ENCODE measurements at places on chromosomes 3 and 15. TPM values are rescaled to one million over a fixed set of nuclear protein-coding genes. Genes with fewer than 3 reads are reported as not detected.

DNA sequence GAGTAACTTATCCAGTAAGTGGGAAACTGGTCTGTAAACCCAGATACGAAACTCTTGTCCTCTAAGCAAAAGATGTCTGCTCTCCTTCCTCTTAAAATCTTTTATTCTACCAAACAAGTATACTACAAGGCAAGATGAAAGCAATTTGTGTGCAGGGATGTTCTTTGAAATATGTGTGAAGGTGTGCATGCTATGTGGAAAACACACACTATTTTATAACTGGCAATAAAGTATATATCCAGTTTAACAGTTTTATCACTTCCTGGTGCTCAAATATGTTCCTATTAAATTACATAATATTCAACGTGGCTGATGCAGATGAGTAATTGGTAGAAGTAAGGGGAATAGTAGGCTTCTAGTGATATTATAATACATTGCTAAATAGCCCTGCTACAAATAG lies 566.5 kb downstream of the ROBO2 start:
- no peaks in the 10 kb centered on the region for H3K36me3 ChIP-seq
- H3K4me3 ChIP-seq = no peak overlapping the region
- DNase-seq = no peak
- peaks cover 11% of the 10 kb centered on the region for H3K4me1 ChIP-seq
- no peaks in the 10 kb centered on the region for H3K27me3 ChIP-seq
- no peak overlapping the region for H3K27ac ChIP-seq

DNA sequence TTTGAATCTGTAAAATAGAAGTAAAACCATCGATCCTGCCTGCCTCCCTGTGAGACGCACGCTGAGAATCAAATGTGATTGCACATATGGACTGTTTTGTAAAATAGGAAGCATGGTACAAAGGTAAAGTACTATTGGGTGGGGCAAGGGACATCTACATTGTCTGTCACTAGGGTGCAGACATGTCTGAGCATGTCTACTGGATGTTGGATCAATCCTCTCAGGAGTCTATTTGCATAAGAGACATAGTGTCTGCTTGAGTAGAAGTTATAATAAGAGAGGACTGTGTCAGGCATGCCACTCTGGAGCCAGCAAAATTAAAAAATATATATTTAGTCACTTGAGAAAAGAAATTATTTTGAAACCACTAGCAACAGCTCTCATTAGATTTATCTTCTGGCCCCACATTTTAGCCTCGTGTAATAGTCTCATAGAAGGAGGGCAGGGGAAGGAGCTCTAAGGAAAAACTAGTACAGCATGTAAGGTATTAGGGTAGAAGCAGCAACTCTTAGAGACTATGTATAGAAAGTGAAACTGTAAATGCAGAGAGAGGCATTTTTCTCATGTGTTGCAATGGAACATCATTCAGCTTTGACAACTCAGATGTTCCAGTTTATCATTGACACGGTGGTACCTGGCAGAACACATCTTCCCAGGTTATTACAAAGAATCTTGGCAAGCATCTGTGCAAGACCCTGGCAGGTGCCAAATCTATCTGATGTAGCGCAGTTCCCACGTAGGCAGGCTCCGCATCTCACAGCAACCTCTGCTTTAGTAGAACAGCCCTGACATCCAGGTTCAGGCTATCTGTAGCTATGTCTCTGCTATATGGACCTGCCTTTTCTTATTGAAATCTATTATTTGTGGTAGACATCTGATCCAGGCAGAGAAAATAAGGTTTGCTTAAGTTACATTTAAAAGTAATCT lies 85.2 kb upstream of the CHL1 start:
- DNase-seq = no peak
- no peak overlapping the region for H3K4me3 ChIP-seq
- no peaks in the 10 kb centered on the region for H3K36me3 ChIP-seq
- H3K4me1 ChIP-seq = no peaks in the 10 kb centered on the region
- H3K27ac ChIP-seq = no peak overlapping the region
- no peaks in the 10 kb centered on the region for H3K27me3 ChIP-seq

- H3K4me3 ChIP-seq = no peak overlapping the region
- DNase-seq = no peak
- H3K36me3 ChIP-seq = peaks cover 49% of the 10 kb centered on the region
- H3K27me3 ChIP-seq = no peaks in the 10 kb centered on the region
- no peak overlapping the region for H3K27ac ChIP-seq
These were observed 21.9 kb downstream of the MKRN2 start for GRCh38 chr3:12578742-12579141.

DNA sequence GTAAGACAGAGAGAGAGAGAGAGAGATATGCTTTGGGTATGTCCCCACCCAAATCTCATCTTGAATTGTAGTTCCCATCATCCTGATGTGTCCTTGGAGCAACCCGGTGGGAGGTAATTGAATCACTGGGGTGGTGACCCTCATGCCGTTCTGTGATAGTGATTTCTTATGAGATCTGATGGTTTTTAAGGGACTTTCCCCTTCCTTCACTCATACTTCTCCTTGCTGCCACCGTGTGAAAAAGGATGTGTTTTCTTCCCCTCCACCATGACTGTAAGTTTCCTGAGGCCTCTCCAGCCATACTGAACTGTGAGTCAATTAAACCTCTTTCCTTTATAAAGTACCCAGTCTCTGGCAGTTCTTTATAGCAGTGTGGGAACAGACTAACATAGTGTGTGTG lies 60.3 kb downstream of the EOMES start:
- H3K27me3 ChIP-seq = no peaks in the 10 kb centered on the region
- no peak overlapping the region for H3K27ac ChIP-seq
- no peak overlapping the region for H3K4me3 ChIP-seq
- DNase-seq = no peak

GRCh38 chr3:157300981-157301663 lies 135.5 kb upstream of the PTX3 start:
- no peaks in the 10 kb centered on the region for H3K4me1 ChIP-seq
- DNase-seq = no peak
- H3K36me3 ChIP-seq = no peaks in the 10 kb centered on the region
- H3K27me3 ChIP-seq = no peaks in the 10 kb centered on the region

DNA sequence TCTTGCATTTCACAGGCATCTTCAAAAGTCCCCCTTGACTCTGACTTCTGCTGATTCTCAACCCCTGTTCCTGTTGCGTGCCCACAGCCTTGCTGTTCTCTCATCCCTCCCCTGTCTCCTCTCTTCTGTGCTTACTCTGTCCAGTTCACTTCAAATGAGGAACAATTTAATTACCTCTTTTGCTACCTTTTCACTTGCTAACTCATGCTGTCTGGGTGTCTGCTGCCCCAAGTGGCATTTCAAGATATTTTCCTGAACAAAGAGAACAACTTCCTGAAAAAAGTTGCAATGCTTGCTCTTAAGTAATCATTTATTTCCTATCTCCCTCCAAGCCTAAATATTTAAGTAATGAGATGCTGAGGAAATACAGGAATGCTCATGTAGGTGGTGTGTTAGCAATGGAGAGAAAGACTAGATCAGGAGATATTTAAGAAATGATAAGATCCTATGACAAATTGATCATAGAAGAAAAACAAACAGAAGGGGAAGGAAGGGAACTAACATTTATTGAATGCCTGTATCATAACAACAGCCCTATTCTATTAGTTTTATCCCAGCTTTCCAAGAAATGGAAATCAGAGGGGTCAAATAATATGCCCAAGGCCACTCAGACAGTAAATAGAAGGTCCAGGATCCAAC lies 42.2 kb downstream of the SV2B start:
- peaks cover 11% of the 10 kb centered on the region for H3K4me1 ChIP-seq
- DNase-seq = peak; percentile 25
- no peaks in the 10 kb centered on the region for H3K36me3 ChIP-seq
- H3K27me3 ChIP-seq = peaks cover 75% of the 10 kb centered on the region

DNA sequence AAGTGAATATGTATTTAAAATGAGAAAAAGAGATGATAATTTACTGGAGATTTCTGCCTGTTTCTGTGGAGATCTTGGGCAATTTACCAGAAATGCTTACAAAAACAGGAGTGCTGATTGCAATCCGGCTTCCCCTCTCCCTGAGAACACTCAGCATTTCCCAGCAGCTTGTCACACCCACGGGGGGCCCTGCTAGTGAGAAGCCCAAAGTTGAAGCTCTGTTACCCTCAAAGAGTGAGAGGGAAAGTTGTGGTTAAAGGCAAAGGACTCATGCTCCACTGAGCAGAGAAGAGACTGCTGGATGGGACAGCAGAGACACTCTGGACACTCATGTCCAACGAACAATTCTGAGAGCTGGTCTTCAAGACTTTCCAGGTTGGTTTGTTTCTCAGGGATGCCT lies 2.9 kb downstream of the MCTP2 start:
- peaks cover 26% of the 10 kb centered on the region for H3K36me3 ChIP-seq
- no peak overlapping the region for H3K27ac ChIP-seq
- peak overlapping the region; percentile 77 for H3K4me3 ChIP-seq
- no peak for DNase-seq
- no peaks in the 10 kb centered on the region for H3K27me3 ChIP-seq

Gene PLCB2
- total RNA-seq = 37.3 TPM

Gene SPATA12
- total RNA-seq = 0.47 TPM

Gene ASB14
- total RNA-seq = 0.40 TPM

Gene JMJD7
- 9.4 TPM for total RNA-seq
